ENCODE measurements at places on chromosomes 3 and 15.

- no peaks in the 10 kb centered on the region for H3K27me3 ChIP-seq
- DNase-seq = no peak
- H3K36me3 ChIP-seq = no peaks in the 10 kb centered on the region
These were observed 373.5 kb downstream of the NR2F2 start for GRCh38 chr15:96703794-96704550.

DNA sequence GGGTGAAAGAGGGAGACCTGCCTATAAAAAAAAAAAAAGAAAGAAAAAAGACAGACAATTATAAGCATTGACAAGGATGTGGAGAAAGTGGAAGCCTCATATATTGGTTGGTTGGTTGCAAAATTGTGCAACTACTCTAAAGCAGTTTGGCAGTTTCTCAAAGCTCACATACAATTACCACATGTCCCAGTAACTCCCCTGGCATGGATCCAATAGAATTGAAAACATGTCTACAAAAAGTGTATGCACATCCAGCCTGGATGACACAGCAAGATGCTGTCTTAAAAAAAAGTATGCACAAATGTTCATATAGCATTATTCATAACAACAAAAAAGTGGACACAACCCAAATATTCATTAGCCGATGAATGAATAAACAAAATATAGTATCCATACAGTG lies 19.5 kb downstream of the SETMAR start:
- H3K27ac ChIP-seq = no peak overlapping the region
- H3K27me3 ChIP-seq = no peaks in the 10 kb centered on the region
- H3K4me3 ChIP-seq = no peak overlapping the region
- no peak for DNase-seq

- H3K36me3 ChIP-seq = no peaks in the 10 kb centered on the region
- H3K4me1 ChIP-seq = no peaks in the 10 kb centered on the region
- H3K27ac ChIP-seq = no peak overlapping the region
- DNase-seq = no peak
These were observed 6.8 kb downstream of the H1-8 start for GRCh38 chr3:129549805-129550204.

- no peak for DNase-seq
- H3K27ac ChIP-seq = no peak overlapping the region
- H3K4me1 ChIP-seq = no peaks in the 10 kb centered on the region
- no peak overlapping the region for H3K4me3 ChIP-seq
- peaks cover 36% of the 10 kb centered on the region for H3K36me3 ChIP-seq
These were observed 17.9 kb upstream of the ICE2 start for GRCh38 chr15:60496853-60497252.

Measured in H9 (cell line).